Activated CD4-positive, alpha-beta T cell treated with anti-CD3 and anti-CD28 coated beads, Interleukin-10, Interleukin-2, amounts not matched to agents 100 ng/mL and 50 ng/mL, durations not matched to agents 16 hours and 8 hours (primary cell): ENCODE measurements at places on chromosomes 6 and 20.

DNA sequence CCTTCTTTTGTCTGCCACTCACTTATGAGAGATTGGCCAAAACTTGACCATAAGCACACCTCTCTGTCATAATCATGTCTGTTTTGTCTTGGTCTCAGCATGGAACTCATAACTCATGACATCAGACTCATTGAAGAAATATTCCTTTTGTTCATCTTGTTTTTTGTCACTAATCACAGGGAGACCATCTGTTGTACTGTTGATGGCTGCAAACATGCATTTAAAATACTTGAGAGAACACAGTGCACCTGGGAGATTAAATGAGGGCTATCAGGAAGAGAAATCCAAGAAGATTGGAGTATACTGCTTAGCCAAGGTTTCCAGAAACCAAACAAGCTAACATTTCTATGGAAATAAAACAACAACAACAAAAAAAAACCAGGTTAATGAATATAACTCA is 689.7 kb downstream of the EPM2A start:
- no peak for DNase-seq

- DNase-seq = no peak
Measured at GRCh38 chr6:118740372-118740771, 89.0 kb upstream of the CEP85L start.

DNA sequence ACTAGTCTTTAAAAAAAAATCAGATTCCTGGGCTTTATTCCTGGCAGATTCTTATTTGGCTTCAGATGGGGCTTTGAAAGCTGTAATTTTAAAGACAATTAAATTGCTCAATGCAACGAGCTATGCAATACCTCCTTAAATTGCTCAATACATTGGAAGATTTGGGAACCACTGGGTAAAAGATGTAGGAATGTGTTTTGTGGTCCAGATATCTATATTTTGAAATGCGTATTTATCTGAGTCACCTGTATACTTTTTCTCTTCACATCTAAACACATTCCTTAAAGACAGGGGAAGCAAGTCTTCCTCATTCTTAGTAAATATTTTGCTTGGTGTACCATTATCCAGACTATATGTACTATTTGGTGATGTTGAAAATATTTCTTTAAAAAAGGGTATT is 29.6 kb upstream of the MAP7 start:
- no peak for DNase-seq

DNA sequence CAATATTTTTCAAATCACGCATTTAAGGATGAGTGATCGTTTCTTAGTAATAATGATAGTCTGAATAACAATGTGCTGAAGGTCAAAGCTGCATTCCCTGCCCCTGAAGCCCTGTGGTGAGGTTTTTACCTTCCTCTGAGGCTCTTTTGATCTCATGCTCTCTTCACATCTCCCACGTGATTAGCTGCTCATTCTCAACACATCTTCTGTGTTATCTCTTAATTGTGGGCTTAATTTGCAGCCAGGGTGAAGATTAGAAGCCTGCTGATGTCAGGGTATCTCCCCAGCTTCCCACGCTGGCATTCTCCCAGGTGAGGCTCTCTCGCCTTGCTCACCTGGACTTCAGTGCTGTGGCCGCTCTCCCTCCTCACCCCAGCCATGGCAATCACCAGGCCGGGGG is 109.7 kb upstream of the FOXQ1 start:
- no peak for DNase-seq

- no peak for DNase-seq
Measured at GRCh38 chr6:81241126-81242041, 511.1 kb downstream of the TENT5A start.

GRCh38 chr6:30573113-30573512 is 1.9 kb downstream of the ABCF1 start:
- no peak for DNase-seq

- no peak for DNase-seq
Measured at GRCh38 chr20:415820-416322, 7.8 kb downstream of the RBCK1 start.

DNA sequence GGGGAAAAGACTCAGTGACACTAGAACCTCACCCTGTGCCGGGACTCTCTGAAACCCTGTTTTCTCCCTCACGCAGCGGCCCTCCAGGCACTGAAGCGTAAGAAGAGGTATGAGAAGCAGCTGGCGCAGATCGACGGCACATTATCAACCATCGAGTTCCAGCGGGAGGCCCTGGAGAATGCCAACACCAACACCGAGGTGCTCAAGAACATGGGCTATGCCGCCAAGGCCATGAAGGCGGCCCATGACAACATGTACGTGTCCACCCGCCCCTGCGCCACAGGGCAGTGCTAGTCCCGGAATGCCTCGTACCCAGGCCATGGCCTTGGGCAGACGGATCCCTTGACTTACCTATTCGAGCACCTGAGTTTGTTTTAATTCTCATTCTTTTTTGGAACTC is 37.2 kb downstream of the CHMP4B start:
- DNase-seq = no peak

GRCh38 chr6:32224696-32225095 is 829 bp upstream of the NOTCH4 start:
- DNase-seq = no peak

DNA sequence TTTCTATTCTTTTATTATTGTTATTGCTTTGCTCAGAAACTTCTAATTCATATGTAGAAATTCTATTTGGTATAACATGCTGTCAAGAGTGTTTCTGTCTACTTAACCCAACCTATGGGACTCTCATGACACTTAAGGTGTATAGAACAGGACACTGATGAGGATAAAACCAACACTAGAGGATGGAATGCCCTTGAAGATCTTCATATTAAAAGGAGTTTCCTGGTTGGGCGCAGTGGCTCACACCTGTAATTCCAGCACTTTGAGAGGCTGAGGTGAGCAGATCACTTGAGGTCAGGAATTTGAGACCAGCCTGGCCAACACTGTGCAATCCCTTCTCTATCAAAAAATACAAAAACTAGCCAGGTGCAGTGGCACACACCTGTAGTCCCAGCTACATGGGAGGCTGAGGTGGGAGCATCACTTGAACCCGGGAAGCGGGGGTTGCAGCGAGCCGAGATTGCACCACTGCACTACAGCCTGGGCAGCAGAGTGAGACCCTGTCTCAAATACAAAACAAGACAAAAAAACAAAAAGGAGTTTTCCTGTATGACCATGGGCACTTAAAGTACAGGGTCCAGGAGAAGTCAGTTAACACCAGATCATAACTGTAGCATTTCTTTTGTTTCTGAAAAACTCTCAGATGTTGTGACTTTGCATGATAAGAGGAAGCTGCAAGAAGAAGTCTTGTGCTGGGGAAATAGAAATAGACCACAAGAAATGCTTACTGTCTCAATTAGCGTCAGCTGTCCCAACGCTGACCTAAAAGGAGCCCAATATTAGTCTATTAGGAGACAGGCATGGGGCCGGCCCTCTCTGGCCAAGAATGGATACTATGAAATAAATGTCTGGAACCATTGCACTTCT is 38.9 kb upstream of the CD2AP start:
- DNase-seq = no peak

DNA sequence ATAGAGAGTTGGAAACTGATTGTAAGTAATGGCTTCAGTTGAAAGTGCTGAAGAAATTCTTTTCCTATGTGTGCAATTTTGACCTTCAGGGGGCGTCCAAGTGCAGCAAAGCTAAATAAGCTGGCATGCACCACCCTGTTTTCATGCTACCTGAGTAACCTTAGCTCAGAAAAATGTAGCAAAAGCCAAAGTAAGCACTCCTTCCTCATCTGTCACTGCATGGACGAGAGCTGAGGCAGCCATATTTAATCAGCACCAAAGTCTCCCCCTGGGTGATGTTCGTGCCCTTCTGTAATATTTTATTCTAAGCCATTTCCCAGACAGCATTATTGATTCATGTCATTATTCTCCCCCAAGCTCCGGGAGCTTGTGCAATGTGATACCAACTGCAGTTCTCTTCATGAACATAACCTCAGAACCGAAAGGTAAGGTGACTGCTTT is 123.1 kb downstream of the RPS12 start:
- peak; percentile 31 for DNase-seq

- no peak for DNase-seq
Measured at GRCh38 chr6:167512696-167513375, 187.9 kb downstream of the TTLL2 start.
